Upper lobe of left lung (tissue), 6 donors: ENCODE measurements at places on chromosomes 4 and X. TPM values are rescaled to one million over a fixed set of nuclear protein-coding genes. Genes with fewer than 3 reads are reported as not detected.

DNA sequence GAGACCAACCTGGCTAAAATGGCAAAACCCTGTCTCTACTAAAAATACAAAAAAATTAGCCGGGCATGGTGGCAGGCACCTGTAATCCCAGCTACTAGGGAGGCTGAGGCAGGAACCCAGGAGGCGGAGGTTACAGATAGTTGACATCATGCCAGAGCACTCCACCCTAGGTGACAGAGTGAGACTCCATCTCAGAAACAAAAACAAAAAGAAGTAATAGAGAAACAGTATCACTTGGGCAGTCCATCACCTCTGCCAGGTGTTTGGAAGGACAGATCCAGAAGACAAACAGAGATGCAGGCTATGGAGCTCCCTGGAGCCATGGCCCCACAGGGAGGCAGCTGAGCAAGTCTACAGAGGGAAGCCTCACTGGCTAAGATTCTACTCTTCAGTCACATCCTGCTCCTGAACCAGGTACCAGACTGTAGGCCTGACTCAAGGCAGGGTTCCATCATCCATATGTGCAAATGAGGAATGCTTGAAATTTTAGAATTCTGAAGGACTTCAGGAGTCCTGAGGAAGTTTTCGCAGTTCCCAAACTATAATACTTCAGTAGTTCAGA, 81.4 kb upstream of the CPEB2 start:
- no peak for DNase-seq
- H3K4me1 ChIP-seq = no peaks in the 10 kb centered on the region
- H3K27me3 ChIP-seq = no peaks in the 10 kb centered on the region

DNA sequence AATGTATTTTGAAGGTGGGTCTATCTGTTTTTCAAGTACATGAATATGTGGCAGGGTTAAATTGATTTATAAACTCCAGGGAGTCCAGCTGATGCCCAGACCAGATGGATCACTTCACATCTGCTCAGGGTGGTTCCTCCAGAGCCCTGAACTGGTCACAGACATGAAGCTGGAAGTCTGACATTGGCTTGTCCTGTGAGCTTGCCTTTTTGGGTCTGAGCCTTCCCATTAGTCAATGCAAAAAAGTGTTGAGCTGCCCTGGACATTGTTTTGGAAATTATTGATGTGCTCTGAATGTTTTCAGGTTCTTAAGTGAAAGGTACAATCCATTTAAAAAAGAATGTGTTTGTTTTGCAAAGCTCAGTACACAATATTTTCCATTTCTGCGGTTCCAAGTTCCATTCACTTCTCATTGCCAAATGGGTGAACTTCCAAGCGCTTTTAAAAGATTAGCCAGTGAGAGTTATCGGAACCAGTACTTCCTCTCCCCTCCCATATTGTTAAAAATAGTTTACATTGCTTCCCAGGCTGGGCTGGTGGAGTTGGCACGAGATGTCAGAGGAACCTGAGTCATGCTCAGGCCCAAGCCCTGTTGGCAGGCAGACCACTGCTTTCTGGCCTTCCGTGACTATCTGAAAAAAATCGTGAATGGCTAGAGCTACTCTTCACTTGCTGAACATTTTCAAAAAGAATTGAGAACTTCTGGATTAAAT, 52.1 kb downstream of the PDGFRA start:
- H3K36me3 ChIP-seq = no peaks in the 10 kb centered on the region
- no peak overlapping the region for H3K4me3 ChIP-seq
- peak overlapping the region; percentile 49 for H3K27ac ChIP-seq
- peaks cover 12% of the 10 kb centered on the region for H3K4me1 ChIP-seq
- DNase-seq = no peak

- DNase-seq = no peak
- H3K27ac ChIP-seq = no peak overlapping the region
- no peak overlapping the region for H3K4me3 ChIP-seq
- H3K27me3 ChIP-seq = no peaks in the 10 kb centered on the region
- no peaks in the 10 kb centered on the region for H3K36me3 ChIP-seq
- no peaks in the 10 kb centered on the region for H3K4me1 ChIP-seq
These were observed 29.8 kb upstream of the EPGN start for GRCh38 chr4:74278490-74278889.

DNA sequence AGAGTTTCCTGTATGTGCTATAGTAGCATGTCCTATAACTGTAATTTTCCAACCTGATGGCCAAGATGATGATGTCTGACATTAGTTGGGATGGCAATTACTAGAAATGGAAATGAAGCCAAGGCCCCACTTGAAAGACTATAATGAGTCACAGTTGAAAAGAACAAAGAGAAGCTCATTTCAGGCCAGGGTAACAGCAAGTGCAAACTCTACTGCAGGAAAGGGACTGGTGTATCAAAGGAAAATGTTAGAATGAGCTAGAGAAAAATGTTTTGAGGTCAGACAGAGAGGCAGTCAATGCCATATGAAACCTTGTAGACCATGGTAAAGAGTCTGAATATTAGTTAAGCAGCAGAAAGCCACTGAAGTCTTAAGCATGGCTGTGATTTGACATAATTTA, 146.2 kb upstream of the SH3RF1 start:
- H3K36me3 ChIP-seq = no peaks in the 10 kb centered on the region
- H3K4me3 ChIP-seq = no peak overlapping the region
- no peaks in the 10 kb centered on the region for H3K4me1 ChIP-seq

Gene KIF4A
- under 0.01 TPM for total RNA-seq

DNA sequence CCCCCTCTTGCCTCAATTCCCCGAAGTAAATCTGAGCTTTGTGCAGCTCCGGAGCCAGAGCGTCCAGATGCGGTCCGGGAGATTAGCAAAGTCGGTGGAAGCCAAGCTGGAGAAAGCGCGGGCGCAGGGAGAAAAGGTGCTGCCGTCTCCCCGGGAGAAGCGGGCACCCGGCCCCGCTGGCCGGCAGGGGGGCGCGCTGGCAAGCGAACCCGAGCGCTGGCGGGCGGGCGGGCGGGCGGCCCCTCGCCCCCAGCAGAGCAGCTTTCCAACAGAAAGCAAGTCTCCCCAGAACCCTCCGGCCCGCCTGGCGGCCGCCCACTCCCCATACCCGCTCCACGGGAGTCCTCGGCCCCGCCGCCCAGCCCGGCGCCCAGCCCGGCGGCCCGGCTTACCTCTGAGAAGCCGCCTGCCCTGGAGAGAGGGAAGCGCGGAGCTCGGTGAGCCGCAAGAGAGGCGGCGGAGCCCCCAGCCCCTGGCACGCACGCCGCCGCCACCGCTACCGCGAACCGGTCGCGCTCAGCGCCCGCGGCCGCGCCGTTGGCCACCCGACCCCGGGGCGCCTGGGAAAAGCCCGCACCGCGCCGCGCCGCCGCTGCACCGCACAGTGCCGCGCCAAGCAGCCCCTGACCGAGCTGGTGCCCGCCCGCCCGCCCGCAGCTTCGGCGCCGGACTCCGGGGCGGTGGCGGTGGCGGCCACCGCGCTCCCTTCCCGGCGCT, 529 bp upstream of the CITED1 start:
- peaks cover 31% of the 10 kb centered on the region for H3K4me1 ChIP-seq
- no peaks in the 10 kb centered on the region for H3K36me3 ChIP-seq
- DNase-seq = no peak

Gene TAF1
- 307 TPM for total RNA-seq

GRCh38 chr4:103099691-103100392, at the start of gene BDH2:
BDH2 (minus strand) TSS chr4:103099834; CDS start chr4:103096254, 3,580 bp downstream.
- peaks cover 15% of the 10 kb centered on the region for H3K4me1 ChIP-seq
- no peaks in the 10 kb centered on the region for H3K27me3 ChIP-seq
- peak within 1 kb of the TSS; percentile 42 for H3K27ac ChIP-seq
- no peaks in the 10 kb centered on the region for H3K36me3 ChIP-seq
- DNase-seq = no peak

Gene MSX1
- total RNA-seq = 1.8 TPM

Gene PARM1
- 137 TPM for total RNA-seq

Gene COX18
- total RNA-seq = 16.5 TPM

DNA sequence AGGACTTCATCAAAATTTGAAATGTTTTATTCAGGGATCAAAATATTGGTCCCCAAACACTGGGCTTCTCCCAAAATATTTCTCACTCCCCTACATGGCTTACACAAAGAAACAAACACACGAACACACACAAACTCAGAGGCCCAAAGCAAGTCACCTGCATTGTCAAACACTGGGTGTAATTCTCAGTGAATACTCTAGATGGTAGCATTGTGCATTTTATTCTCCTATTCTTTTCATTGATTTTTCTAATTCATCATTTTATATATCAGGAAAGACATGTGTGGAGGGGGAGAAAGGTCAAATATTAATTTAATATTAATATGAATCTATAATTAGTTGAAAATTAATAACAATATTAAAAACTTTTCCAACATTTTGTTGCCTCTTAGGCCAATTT, 72.3 kb upstream of the TNMD start:
- DNase-seq = no peak
- no peak overlapping the region for H3K4me3 ChIP-seq
- H3K27ac ChIP-seq = no peak overlapping the region
- no peaks in the 10 kb centered on the region for H3K36me3 ChIP-seq
- no peaks in the 10 kb centered on the region for H3K4me1 ChIP-seq
- no peaks in the 10 kb centered on the region for H3K27me3 ChIP-seq

DNA sequence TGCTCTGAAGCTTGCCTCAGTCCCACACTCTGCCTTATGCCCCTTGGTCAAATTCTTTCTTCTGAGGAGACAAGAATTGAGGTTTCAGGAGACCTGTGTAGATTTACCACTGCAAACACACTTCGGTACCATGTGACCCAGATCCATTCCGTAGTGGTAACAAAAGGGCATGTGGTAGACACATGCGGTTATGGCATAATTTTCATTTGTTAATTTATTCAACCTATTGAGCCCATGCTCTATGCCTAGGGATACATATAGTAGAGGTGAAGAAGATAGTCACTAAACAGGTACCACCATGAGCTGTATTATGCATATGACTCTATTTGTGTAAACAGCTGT, 190.9 kb downstream of the NDST4 start:
- no peaks in the 10 kb centered on the region for H3K4me1 ChIP-seq
- no peaks in the 10 kb centered on the region for H3K36me3 ChIP-seq
- DNase-seq = no peak

- no peaks in the 10 kb centered on the region for H3K4me1 ChIP-seq
- no peak for DNase-seq
- H3K27ac ChIP-seq = no peak overlapping the region
- no peaks in the 10 kb centered on the region for H3K36me3 ChIP-seq
- no peaks in the 10 kb centered on the region for H3K27me3 ChIP-seq
These were observed 34.5 kb downstream of the STBD1 start for GRCh38 chr4:76341063-76341462.
